T-helper 2 cell (primary cell): ENCODE measurements at places on chromosomes 12 and 14.

DNA sequence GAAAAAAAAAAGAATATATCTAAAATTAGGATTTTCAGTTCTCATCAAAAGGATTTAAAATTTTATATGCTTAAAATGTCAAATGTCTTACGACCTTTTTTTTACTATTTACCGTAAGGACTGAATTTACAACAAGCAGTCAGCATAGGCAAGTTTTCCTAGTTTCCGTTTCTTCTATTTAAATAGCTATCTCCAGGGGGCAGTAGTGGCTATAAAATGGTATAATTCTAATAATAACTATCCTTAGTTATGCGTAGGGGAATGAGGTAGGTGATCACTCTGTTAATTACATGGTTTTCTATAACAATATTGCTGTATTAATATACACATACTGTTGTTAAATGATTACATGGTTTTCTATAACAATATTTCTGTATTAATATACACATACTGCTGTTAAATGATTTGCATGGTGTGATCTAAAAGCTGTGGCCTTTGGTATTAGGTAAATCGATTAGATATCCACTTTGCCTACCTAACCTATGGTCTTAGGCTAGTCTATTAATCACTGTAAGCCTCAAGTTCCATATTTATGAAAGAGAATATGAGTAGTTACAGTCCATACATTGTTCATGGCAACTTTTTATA is 217.7 kb upstream of the PDZRN4 start:
- no peak for DNase-seq

- no peak for DNase-seq
Observed at GRCh38 chr14:60590991-60591414, 58.3 kb downstream of the SIX1 start.

GRCh38 chr12:110776410-110776809 is 33.7 kb upstream of the PPP1CC start:
- DNase-seq: no peak

- no peak for DNase-seq
Observed at GRCh38 chr12:88946372-88946997, 366.2 kb upstream of the KITLG start.

- no peak for DNase-seq
Observed at GRCh38 chr12:132289356-132290202, 39.8 kb downstream of the GALNT9 start.

GRCh38 chr12:122422730-122423257 is 325 bp upstream of the CLIP1 start:
- no peak for DNase-seq

GRCh38 chr14:68794851-68795596 is 2.2 kb upstream of the ZFP36L1 start:
- DNase-seq: peak; percentile 22

DNA sequence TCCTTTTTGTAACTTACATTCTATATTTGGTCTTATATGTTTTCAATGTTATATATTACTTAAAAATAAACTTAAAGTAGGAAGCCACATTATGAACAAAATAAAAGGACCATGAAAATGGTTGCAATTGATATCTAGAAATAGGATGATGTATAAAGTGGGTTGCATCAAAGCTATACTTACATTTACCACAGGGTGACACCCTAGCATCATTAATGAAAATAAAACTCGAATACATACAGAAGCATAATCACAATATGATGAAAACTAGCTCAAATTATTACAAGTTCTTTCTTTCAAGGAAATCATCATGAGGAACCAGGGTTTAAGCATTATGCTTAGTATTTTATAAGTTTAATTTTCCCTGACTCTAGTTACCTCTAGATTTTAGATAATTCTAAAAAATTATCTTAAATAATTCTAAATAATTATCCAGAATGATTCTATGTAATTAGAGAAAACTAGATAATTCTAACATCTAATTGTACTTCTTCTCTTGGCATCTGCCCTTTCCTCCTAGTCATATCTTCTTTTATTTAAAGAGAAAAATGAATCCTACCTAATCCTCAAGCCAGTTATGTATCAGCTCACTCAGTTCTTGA is 31.2 kb downstream of the TAS2R7 start:
- no peak for DNase-seq

GRCh38 chr14:98498019-98498885 is 773.7 kb downstream of the BCL11B start:
- DNase-seq: no peak

- no peak for DNase-seq
Observed at GRCh38 chr12:132899033-132899432, 11.6 kb upstream of the CHFR start.

GRCh38 chr12:57078519-57079404 is at the start of gene NEMP1:
NEMP1 (minus strand) TSS chr12:57078791; CDS start chr12:57078745, 46 bp downstream.
- DNase-seq: peak; percentile 94

DNA sequence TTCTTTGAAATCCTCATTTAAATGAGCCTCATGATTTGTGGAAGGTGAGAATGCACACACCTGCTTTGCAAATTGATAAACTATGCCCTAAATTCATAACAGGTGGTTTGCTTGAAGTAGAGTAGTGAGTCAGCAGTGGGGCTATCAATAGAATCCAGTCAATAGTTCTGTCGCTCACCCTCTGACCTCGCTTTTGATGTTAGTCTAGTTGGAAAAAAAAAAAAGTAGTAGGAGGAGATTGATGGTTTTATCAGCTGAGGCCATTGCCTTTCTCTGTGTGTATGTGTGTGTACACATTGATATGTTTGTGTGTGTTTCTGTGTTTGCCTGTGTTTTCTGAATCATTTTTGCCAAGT is 267.3 kb downstream of the SNAPC1 start:
- no peak for DNase-seq

GRCh38 chr14:75010472-75011093 is 7.9 kb downstream of the EIF2B2 start:
- DNase-seq: no peak

GRCh38 chr14:69298131-69299071 is 38.4 kb downstream of the GALNT16 start:
- DNase-seq: no peak

- no peak for DNase-seq
Observed at GRCh38 chr12:112750971-112751370, 40.6 kb upstream of the RPH3A start.

DNA sequence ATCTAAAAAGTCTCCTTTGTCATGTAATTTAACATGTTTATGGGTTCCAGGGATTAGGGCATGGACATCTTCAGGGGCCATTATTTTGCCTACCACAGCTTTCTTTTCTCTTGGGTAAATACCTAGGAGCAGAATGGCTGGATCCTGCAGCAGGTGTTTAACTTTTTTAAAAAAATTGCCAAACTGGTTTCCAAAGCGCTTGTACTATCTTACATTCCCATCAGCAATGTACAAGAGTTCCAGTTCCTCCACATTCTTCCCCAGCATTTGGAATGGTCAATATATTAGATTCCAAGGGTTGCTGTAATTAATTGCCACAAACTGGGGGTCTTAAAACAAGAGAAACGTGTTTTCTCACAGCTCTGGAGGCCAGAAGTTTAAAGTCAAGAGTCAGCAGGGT is 27.7 kb upstream of the MYL2 start:
- DNase-seq: no peak
